Right ventricle myocardium superior (tissue), 1 donor: ENCODE measurements at places on chromosomes 1 and 21. TPM values are rescaled to one million over a fixed set of nuclear protein-coding genes. Genes with fewer than 3 reads are reported as not detected.

DNA sequence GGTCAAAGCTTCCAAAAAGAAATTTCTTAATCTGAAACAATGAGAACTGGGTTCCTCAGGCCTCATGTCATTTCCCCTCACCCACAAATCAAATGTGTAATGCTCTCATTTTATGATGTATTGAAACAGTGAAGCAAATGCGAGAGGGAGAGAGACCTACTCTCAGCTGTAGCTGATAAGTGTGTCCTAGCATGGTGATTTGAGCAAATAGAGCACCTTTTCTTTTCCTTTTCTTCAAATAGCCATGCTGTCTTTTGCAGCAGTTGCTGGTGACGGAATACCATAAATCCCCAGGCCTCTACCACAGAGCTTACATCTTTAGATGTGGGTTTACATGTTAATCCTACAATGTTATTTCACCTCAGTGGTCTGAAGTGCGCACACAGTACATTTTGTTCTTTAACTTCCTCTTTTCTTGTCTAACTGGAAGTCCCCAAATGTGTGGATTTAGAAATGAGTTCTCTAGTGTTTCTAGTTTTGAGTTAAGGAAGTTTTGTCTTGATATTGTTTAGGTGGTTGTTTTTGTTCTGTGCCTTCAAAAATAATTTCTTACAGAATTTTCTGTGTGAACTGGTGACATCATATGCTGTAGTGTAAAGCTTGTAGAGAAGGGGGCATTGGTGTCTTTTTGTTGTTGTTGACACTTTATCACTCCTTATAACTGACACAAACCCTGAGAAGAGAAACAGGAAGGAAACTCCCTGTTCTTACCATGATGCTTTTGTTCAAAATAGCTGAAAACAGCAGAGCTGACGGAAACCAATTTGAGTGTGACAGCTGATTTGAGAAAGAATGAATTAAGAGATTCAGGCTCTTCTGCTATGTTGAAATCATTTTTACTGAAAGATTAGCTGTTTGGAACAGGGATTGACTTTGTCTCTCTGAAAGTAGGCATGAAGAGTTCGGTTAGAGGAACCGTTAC lies 12.2 kb downstream of the SMAP2 start:
- no peak for DNase-seq

GRCh38 chr1:182069028-182069466 lies 7.5 kb upstream of the ZNF648 start:
- DNase-seq, result peak; percentile 67

GRCh38 chr1:85607921-85608265 lies 27.3 kb downstream of the CCN1 start:
- no peak for DNase-seq

DNA sequence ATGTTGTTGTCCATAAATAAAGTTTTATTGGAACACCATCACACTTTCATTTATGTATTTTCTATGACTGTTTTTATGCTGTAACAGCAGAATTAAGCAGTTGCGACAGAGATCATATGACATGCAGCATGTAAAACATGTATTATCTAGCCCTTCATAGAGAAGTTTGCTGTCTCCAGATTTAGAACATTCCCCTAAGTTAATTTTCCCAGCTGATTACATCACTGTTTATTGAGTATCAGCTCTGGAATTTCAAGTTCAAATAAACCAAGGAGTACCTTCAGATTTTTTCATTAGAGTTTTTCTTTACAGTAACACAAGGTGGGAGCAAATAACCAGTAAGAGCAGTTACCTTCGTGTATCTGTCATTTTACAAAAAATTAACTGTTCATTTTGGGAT lies 792.8 kb downstream of the USP25 start:
- DNase-seq, result no peak

- DNase-seq, result no peak
These were observed 82.2 kb downstream of the FBXO2 start for GRCh38 chr1:11571906-11572616.

DNA sequence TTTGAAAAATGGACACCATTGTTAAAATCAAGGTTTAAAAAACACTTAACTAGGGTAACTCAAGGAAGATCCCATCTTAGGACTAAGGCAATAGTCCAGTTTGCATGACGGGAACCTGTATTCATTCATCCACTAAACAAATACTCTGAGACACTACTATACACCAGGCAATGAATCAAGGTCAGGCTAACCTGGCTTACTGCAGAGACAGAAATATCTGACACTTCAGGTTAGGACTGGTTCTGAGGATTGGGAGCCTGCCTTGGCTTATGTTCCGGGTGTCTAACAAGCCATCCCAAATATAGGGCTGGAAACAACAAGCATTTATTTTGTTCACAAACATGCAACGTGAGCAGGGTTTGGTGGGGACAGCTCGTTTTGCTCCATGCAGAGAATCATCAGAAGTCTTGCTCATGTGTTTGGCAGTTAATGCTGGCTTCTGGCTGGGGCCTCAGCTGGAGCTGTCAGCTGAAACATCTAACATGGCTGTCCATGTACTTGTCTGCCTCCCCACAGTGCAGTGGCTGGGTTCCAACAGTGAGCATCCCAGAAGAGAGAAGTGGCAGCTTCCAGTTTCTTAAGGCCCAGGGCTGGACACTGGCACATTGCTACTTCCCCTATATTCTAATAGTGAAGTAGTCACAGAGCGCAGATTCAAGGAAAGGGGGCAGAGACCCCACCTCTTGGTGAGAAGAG lies 37.0 kb upstream of the CAMK1G start:
- DNase-seq, result no peak

GRCh38 chr1:33684396-33685179 lies 179.3 kb upstream of the HMGB4 start:
- no peak for DNase-seq

DNA sequence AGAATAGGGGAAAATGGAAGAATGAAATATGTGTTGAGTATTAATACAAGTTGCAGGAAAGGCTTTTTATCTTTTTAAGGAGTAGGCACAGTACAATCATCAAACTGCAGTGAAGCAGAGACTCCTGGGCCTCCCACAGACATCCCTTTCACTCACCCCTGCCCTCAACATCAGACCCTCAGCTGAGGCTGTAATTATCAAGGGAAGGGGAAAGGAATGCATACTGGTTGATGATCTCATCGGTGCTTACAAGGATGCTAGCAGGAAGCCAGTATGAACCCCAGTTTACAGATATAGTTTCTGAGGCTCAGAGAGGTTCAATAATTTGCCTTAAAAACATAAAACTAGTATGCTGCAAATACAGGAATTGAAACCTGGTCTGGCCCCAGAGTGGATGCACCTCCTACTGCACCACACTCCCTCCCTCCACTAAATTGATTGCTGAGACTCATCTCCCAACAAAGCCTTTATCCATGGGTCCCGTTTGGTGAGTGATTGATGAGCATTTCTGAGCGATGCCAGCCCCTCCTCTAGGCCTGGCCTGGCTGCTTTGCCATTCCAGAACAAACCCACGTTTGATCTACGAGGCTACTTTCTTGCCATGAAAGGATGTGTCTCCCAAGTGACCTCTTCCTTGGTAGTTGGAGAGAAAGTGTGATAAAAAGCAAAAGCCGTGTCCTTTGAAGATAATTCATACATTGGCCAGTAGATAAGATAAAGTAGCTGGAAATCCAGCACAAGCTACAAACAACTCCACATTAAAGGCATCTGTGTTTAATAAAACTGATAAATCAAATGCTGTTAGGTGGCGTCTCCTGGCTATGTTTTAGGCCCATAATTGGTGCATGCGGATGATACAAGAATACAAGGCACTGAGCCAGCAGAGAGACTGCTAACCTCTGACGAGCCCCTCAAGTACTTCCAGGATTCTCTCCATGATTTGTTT lies 233.9 kb upstream of the CAMK1G start:
- no peak for DNase-seq

DNA sequence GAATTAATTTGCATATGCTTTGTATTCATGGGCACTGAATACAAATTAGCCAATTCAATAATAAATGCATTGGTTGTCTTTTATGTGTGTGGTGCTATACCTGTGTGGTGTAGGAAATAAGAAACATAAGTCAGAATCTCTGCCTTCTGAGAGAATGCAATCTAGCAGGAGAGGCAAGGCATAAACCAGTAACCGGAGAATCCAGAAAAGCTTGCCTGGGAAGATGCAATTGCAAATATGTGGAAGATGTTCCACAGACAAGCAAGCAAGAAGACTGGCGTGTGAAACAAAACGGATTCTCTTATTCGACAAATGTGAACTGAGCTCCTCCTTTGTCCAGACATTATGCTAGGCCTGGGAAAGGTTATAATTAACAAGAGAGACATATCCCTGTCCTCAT lies 134.3 kb downstream of the NR5A2 start:
- no peak for DNase-seq

DNA sequence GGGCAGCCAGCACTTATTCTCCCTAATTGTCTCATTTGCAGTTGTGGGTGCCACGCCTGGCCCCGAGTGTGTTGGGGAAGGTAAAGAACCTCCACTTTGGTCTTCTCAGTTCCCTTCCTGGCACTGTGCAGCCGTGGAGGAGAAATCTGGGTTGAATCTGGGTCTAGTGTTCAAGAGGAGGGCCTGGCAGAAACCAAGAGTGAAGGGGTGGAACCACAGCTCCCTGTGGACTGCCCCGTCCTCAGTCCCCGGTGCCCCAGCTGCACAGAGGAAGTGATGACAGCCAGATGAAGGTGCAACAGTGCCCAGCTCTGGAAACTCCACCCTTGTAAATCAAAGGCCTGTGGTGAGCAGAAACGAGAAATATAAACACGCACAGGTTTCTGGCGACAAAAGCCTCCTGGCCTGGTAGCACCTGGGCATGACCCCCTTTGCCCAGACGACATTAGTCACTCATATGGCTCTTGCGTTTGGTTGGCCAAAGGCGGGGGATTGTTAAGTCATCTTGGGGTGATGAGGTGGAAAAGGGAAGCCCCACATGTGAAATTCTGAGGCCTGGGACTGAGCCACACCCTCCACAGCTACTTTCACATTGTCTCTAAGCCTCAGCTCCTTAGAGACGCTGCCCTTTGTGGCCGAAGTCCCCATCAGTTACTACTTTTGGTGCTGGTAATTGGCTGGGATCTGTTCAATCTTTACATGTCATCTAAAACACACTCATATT lies 4.2 kb upstream of the ECE1 start:
- DNase-seq, result peak; percentile 61

DNA sequence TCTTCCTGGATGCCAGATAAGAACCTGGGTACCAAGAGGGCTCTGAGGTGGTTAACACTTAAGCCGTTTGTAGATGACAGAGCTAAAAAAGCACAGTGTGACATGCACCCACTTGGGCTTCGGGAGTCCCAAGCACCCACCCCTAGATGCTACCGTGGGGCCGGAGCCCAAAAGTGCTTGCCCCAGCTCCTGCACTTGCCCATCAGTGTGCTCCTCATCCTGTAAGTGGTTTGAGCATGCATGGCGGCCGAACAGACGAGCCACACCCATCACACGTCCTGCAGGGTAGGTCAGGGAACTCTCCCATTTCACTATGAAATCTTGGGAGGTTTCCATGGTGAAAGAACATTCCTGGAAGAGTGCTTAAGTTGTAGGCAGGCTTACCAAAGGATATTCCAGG lies 158.9 kb upstream of the TNR start:
- DNase-seq, result no peak

GRCh38 chr1:192627901-192628300 lies 8.0 kb upstream of the RGS13 start:
- no peak for DNase-seq

DNA sequence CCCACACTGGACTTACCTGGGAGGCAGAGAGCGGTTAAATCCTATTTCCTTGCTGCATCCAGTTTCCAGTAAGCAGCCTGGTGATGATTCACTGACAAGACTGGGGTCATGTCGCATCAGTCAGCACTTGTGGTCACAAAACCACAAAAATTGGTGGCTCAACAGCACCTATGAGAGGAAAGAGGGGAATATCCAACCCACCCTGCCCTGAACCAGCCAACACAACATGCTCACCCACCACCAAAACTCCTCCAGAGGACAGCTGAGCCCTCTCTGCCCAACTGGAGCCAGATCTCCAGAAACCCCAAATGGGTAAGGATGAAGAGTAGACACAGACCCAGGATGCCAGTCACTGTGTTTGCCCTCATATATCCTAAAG lies 64.0 kb downstream of the CD46 start:
- no peak for DNase-seq

GRCh38 chr1:180156201-180156600 lies 1.5 kb downstream of the QSOX1 start:
- no peak for DNase-seq

- no peak for DNase-seq
These were observed 5.3 kb downstream of the DENND2D start for GRCh38 chr1:111195002-111195684.

DNA sequence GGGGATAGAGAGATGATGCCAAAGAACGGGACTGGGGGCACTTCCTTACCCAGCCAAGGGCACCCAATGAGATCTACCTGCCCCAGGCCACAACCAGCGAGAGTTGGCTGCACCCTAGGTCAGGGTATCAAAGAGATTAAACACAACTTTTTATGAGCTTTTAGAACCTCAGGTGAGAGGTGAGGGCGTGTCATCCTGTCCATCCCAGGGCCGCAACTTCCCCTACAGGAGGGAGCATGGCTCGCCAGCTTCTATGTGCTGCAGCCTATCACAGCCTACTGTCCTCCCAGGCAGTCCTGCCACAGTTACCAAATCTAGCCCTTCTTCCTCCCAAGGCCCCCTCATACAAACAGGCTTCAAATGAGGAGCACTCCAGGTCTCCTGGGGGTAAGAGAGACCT lies 12.9 kb downstream of the TMEM9 start:
- no peak for DNase-seq

GRCh38 chr1:41382480-41383090 lies 21.4 kb downstream of the FOXO6 start:
- peak; percentile 76 for DNase-seq

DNA sequence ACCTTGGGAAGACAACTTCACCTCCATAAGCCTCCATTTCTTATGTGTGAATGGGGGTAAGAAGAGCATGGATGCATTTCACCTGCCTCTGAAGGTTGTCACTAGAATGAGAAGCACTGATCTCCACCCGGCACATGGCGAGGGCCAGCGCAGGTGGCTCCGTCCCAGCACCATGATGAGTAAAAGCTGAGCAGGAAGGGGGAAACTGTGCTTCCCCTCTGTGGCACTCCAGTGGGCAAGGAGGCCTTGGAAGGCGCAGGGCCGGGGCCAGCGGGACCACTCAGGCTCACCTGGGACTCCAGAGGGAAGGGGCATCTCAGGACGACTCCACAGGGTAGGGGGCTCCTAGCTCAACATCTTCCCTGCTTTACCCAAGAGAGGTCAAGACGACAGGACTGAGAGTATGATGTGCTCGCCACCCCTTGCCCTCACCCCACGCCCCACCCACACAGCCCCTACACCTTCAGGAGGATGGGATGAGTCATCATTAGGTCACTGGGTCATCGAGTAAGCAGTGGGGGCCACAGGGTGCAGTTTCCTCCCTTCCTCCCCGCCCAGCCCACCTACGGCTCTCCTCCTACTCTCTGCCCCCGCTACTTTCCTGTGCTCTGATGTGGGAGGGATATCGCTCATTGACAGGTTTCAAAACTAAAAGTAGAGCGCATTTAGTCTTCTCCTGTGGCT lies 112.1 kb downstream of the HIVEP3 start:
- DNase-seq, result no peak

TGFB2 gene
- total RNA-seq, result 1.5 TPM

KCNJ10 gene
- total RNA-seq, result 0.16 TPM

FCRLB gene
- 0.19 TPM for total RNA-seq

HCRTR1 gene
- total RNA-seq, result 0.46 TPM

BMP8A gene
- 0.30 TPM for total RNA-seq

IARS2 gene
- 82.4 TPM for total RNA-seq

CLIC6 gene
- 7.7 TPM for total RNA-seq

FMOD gene
- 5.9 TPM for total RNA-seq

RNF207 gene
- total RNA-seq, result 70.1 TPM

GJC2 gene
- 1.6 TPM for total RNA-seq

VHLL gene
- total RNA-seq, result not detected

DNAJC28 gene
- 5.7 TPM for total RNA-seq
